ENCODE measurements at places on chromosomes 7 and 10. TPM values are rescaled to one million over a fixed set of nuclear protein-coding genes. Genes with fewer than 3 reads are reported as not detected.

- DNase-seq, result no peak
These were observed 575.0 kb upstream of the LRRTM3 start for GRCh38 chr10:66350622-66351399.

GRCh38 chr7:7490003-7490402, 45.7 kb downstream of the COL28A1 start:
- DNase-seq, result no peak

- DNase-seq, result peak; percentile 12
These were observed 193.7 kb downstream of the RNLS start for GRCh38 chr10:88389456-88389855.

DNA sequence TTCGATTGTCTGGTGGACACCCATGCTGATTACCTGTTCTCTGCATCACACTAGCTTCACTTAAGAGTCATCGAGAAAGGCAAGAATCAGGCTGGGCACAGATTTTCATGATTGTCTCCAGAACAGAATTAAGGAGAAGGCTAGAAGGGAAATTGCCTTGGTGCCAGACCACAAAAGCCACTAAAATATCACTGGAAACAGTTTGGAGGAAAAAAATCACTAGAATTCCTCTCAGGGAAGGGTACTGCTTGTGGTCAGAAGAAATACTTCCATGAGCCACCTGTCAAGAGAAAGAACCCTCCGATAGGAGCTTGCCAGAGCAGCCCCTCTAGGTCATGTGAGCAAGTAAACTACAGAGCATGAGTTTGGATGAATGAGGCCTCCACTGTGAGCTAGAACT, 269.3 kb upstream of the TEX47 start:
- DNase-seq, result no peak

PLAU gene
- 970 TPM for total RNA-seq

OR6V1 gene
- not detected for total RNA-seq

All from epithelial cell of proximal tubule (primary cell).